T-helper 1 cell (primary cell): ENCODE measurements at places on chromosomes 11 and 22.

- no peak for DNase-seq
These were observed 8.0 kb upstream of the ESAM start for GRCh38 chr11:124769806-124770774.

GRCh38 chr11:60699284-60699691 lies at the start of gene MS4A8:
Gene MS4A8, plus strand, starts transcription at chr11:60699612. Its CDS starts 1,249 bp downstream, at chr11:60700861.
- no peak for DNase-seq

DNA sequence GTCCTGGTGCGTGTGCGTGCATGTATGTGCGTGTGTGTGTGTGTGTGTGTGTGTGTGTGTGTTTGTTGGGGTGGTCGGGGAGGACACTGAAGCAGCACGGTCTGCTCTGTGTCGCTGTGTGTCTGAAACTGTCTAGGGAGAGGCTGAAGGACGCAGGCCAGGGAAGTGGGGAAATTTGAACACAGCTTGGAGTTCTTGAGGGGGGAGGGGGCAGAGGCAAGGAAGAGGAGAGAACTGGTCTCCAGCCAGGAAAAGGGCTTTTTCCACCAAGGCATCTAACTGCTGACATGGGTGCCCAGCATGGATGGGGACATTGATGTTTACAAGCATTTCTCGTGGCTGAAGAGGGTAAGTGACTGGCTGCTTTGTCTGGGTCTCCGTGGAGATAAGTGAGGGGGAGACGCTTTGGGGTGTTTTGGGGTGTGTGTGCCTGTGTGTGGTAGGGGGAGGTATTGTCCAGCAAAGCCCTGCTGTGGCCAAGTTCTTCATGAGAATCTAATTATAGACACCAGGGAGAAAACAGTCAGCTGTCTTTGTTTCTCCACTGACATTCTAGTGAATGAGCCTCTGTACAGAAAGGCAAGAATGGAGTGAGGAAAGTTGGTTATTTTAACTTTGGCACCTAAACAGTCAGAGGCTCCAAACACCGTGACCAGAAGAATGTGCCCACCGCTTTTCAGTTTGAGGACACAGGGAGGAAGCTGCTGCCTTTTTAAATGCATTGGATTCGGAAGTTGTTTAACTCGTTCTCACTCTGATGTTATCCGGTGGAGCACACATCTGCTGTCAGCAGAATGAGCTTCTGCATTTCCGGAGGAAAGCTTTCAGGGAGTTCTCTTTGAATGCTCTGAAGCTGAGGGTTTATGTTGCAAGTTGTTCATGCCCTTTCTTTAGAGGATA lies 63.7 kb downstream of the PPFIBP2 start:
- DNase-seq: no peak

GRCh38 chr11:4479644-4480043 lies 2.8 kb upstream of the OR52K1 start:
- no peak for DNase-seq

- no peak for DNase-seq
These were observed 1054.4 kb downstream of the TBC1D22A start for GRCh38 chr22:47816863-47817210.
